ENCODE measurements at places on chromosomes 1 and 21.

- no peak for DNase-seq
These were observed 39.4 kb downstream of the ATP2B4 start for GRCh38 chr1:203665993-203666392.

GRCh38 chr1:228021355-228022030 is 14.7 kb downstream of the WNT3A start:
- no peak for DNase-seq

GRCh38 chr1:231724876-231725647 is 98.5 kb downstream of the DISC1 start:
- peak; percentile 76 for DNase-seq

GRCh38 chr21:30444204-30444603 is 4.1 kb downstream of the KRTAP15-1 start:
- DNase-seq: no peak

- no peak for DNase-seq
These were observed 17.8 kb downstream of the GBP6 start for GRCh38 chr1:89381618-89382017.

DNA sequence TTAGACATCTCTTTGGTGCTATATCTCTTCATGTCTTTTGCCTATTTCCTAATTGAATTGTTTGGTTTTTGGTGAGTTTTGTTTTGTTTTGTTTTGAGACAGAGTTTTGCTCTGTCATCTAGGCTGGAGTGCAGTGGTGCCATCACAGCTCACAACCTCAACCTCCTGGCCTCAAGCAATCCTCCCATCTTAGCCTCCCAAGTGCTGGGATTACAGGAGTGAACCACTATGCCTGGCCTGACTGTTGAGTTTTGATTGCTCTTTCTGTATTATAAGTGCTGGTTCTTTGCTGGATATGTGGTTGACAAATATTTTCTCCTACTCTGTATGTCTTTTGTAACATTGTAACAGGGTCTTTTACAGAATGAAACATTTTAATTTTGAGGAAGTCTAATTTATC is 38.0 kb downstream of the NAV1 start:
- no peak for DNase-seq

- no peak for DNase-seq
These were observed 6.6 kb downstream of the CLSPN start for GRCh38 chr1:35763201-35763600.

GRCh38 chr1:182641561-182641960 is 37.4 kb upstream of the RGS16 start:
- DNase-seq: no peak

DNA sequence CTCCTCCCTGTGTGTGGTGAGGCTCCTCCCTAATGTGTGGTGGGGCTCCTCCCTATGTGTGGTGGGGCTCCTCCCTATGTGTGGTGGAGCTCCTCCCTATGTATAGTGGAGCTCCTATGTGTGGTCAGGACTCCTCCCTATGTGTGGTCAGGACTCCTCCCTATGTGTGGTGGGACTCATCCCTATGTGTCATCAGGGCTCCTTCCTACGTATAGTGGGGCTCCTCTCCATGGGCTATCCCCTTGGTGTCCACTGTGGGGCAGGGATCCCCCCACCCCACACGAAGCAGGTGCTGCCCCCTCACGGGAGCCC is 29.6 kb downstream of the PRSS38 start:
- no peak for DNase-seq

DNA sequence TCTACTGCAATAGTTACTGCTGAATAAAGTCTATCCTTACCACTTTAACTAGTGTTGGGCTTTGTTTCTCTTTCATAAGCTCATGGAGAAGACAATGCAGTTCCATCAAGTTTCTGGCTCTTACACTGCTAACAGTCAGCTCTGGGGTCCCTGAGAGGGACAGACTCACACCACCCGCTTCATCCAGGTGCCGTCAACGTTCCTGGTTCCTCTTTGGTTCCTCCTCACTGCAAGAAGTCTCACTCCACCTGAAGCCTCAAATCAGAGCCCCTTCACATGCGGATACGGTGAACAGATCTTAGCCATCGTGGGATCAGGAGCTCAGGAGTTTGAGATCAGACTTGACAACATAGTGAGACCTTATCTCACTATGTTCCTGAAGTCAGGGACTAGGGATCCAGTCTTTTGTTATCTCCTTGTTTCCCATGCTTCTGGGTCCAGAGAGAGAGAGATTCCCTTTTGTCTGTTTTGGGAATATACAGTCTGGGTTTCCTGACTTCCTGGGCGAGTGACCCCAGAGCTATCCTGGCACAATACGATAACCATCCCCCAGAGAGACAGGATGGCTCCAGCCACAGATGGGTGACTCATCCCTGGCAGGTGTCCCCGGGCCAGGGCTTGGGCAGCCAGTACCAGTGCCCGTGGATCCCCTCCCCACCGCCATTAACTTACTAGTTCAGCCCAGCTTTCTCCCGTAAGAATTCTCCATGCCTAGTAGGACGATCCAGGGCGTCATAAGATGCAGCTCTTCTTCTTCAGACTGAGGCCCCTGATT is 14.3 kb upstream of the PCP4 start:
- no peak for DNase-seq

DNA sequence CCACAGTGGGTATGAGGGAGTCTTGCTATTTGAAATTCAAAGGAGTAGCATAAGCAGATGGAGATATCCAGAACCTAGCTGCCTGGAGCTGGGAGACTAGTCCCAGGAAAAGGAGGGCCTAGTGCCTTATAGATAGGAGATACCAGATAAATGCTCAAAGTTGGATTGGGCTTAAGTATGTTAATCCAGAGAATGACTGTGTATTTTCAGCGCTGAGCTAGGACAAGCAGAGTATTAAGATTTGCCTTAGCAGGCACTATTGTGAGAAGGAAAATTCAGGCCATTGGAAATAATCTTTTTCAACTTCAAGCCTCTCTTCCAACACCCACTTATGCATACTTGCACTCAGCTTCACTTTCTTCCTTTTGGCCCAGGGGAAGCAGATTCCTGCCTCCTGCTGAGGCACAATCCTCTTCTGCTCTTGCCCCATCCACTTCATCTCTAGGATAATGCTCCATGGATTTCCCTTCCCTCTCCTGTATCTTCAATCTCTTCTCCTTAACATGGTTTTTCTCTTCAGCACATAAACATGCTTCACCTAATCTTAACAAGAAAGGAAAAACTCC is 21.1 kb downstream of the PIK3C2B start:
- no peak for DNase-seq

DNA sequence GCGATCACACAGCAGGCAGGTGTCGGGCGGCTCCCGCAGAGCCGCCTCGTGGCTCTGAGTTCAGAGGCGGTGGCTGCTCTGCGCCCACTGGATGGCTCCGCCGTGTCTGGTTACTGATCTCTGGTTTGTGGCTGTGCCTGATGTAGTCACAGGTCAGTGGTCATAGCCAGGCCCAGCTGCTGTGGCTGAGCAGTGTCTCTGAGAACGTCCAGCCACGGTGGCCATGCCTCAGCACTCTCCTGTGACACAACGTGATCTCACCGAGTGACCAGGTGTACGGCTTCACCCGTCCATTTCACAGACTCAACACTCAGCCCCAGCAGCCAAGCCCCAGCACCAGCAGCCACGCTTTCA is 61.2 kb downstream of the KCNN3 start:
- no peak for DNase-seq

DNA sequence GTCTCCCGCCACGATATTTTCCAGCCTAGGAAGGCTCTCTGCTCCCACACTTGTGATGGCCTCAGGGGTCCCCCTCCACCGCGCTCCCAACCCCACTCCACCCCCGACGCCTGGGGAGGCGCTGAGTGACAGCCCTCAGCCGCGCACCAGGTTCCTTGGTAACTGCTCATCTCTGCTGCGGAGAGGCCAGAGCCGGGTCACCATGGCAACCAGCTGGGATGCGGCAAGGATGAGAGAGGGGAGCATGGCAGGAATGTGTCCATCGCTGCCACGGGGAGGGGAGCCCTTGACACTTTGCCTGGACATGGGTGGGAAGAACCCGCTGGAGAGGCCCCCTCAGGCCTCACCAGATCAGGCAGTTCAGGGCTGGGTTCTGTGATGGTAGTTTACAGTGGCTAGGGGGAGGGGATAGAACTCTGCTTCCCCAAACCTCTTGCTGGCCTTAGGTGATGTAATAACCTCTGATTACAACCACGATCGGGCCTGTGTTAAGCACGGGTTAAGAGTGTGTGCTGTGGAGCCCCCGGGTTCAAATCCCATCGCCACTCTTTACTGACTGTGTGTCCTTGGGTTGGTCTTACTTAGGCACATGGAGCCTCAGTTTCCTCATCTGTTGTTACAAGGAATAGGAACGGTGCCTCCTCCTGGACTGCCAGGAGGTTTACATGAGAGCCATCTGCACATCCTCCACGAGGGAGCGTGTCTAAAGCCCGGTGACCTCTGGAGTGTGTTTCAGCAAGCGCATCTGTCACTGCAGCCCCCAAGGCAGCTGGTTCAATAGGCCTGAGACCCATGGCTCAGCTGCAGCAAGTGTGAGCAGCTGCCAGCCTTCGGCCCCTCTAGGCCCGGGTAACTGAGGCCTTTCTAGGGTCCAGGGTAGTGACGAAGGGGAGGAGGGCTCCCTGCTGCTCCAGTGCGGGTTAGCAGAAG is 6.3 kb downstream of the KIF17 start:
- peak; percentile 66 for DNase-seq

- DNase-seq: no peak
These were observed 11.2 kb upstream of the CLDN8 start for GRCh38 chr21:30227128-30227527.

- DNase-seq: peak; percentile 57
These were observed 1.5 kb downstream of the THEMIS2 start for GRCh38 chr1:27873671-27874384.

GRCh38 chr1:101205457-101205856 is 31.4 kb upstream of the S1PR1 start:
- no peak for DNase-seq

DNA sequence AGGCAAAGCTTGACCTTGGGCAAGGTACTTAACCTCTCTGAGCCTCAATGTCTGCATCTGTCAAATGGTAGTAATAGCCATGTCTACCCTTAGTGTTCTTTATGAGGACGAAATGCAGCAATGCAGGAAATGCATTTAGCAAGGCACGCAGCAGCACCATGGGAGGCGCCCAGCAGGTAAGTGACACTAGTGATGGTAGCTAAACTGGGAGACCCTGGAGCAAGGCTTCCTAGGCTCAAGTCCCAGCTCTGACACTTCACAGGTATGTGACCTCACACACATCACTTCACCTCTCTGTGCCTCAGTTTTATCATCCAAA is 289.0 kb downstream of the RRAGC start:
- DNase-seq: no peak

DNA sequence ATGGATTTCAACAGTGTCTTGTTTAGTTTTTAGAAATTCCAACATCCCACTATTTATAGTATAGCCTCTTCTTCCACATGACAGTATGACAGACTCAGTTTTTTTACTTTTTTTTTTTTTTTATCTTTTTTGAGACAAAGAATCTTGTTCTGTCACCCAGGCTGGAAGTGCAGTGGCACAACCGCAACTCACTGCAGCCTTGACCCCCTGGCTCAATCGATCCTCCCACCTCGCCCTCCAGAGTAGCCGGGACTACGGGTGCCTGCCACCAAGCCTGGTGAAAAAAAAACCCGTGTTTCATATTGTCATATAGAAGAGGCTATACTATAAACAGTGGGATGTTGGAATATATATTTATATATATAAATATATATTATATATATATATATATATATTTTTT is 1.2 kb upstream of the DR1 start:
- peak; percentile 28 for DNase-seq

DNA sequence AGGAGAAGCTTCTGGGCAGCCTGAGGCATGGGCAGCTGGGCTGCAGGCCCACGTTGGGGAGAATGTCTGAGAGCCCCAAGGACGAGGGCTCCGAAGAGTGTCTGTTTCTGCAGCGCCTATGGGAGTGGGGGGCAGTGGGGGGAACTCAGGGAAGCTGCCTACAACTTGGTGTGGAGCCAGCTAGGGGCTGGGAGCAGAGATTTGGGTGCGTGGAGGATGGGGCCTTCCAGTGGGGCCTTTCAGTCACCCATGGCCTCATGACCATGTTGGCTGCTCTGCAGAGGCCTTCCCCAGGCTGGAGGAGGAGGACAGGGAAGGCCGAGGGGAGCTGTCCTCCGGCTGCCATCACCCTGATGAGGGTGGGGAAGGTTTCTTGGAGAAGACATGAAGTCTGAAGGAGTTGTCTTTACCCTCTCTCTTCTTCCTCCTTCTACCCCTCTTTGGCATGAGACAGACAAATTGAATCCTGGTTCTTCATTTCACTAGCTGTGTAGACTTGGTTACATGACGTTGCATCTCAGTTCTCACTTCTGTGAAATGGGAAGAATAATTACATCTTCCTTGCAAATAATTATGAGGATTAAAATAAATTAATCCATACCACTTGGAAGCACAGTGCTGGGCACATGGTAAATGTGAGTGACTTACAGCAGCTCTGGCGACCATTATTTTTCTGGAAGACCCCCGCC is 8.3 kb downstream of the PPFIA4 start:
- no peak for DNase-seq

- DNase-seq: no peak
These were observed 6.5 kb downstream of the RD3 start for GRCh38 chr1:211485480-211485857.

- peak; percentile 42 for DNase-seq
These were observed 6.3 kb downstream of the CELF3 start for GRCh38 chr1:151710187-151710840.

GRCh38 chr1:97158691-97159096 is 437.1 kb downstream of the PTBP2 start:
- no peak for DNase-seq

GRCh38 chr1:40267767-40268187 is 9.7 kb downstream of the ZMPSTE24 start:
- peak; percentile 63 for DNase-seq

Measured in hematopoietic multipotent progenitor cell treated with erythropoietin and hydrocortisone succinate and interleukin-3 and kit ligand, for 4 days (in vitro differentiated cells).